Kidney (tissue), 22 donors: ENCODE measurements at places on chromosomes 1 and 21. TPM values are rescaled to one million over a fixed set of nuclear protein-coding genes. Genes with fewer than 3 reads are reported as not detected.

The SHCBP1L gene
- not detected for total RNA-seq

The GSTM5 gene
- 4.2 TPM for total RNA-seq

The AK5 gene
- total RNA-seq: 1.7 TPM

The MCM3AP gene
- total RNA-seq: 101 TPM

The C4BPA gene
- 45.7 TPM for total RNA-seq

The NFIA gene
- 87.5 TPM for total RNA-seq

The SPRR1B gene
- total RNA-seq: not detected

The USF1 gene
- 56.1 TPM for total RNA-seq

The LIPI gene
- not detected for total RNA-seq

The LCE1B gene
- not detected for total RNA-seq

DNA sequence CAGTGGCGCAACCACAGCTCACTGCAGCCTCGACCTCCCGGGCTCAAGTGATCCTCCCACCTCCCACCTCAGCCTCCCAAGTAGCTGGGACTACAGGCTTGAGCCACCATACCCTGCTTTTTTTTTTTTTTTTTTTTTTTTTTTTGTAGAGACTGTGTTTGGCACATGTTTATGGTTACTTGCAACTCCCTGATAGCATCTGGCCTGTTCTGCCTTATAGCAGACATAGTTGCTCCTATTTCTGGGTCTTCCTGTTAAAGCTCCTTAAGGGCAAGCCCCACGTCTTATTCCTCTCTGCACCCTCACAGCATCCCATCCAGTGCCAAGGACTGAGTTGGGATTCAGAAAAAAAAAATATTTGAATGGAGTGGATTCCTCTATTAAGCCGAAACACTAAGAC lies 17.1 kb upstream of the CNR2 start:
- no peak for DNase-seq

DNA sequence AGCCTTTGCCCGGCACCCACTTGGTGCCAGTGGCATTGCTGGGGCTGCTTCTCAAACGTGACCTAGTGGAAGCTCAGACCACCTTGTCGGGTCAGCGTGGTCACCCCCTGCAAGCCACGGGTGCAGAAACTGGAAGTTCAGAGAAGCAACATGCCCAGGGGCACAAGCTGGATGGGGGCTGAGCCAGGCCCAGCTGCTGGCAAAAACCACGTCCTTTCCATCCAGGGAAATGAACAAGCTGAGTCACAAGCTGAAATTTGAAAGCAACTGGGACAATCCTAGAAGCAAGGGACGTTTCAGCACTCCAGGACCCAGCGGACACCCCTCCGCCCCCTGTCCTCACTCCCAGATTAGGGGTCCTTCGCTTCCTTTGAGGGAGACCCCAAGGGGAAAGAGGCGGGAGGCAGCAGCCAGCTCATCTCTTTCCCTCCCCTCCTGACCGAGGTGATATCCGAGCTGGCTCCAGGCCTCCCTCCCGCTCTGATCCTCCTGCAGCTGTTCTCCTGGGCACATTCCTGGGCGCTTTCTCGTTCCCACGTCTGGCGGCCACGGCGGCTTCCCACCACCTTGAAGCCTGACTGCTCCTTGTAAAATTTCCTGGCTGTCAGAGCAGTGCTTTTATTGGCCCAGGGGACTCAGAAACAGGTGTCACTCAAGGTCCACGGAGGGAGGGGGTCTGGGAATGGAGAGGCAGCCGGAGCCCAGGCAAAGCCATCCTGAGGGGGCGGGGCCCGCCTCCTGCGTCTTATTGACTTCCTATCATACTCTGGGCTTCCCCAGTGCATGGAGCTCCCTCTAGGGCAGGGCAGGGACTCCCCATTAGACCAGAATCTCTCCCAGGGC lies 62.8 kb downstream of the PAX7 start:
- peak; percentile 58 for DNase-seq

- DNase-seq: no peak
These were observed 59.6 kb downstream of the RPS6KC1 start for GRCh38 chr1:213110349-213111300.

DNA sequence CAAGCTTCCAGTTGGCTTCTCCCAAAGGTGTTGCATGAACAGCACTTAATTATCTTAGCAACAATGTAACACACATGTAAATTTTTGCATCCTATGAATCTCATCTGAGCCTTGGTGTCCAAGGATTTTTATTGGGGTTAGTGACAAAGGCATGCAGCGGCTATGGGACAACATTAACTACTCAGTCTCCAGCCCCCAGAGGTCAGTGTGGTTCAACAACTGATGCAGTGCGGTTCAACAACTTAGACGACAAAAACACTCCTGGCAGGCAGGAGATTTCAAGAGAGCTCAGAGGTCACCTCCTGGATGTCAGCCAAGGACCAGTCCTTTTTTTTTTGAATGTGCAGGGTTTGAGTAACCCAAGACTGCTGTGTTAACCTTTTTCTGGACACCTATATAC lies 77.5 kb upstream of the HMCN1 start:
- DNase-seq: no peak

DNA sequence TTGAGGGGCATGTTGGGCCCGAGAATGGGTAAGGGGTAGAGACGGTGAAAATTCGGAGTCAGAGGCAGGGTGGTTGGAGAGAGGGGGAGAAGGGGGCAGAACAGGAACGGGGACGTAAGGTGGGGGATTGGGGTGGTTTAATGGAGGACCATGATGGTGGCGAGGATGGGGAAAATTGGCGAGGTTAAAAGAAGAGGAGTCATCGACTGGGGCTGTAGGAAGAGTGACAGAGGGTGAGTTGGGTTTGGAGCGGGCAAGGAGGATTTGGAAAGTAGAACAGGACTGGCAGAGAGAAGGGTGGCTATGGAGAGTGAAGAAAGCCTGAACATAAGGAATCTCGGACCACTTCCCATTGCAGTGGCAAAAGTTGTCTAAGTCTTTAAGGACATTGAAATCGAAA lies 10.8 kb upstream of the ZBTB48 start:
- no peak for DNase-seq

DNA sequence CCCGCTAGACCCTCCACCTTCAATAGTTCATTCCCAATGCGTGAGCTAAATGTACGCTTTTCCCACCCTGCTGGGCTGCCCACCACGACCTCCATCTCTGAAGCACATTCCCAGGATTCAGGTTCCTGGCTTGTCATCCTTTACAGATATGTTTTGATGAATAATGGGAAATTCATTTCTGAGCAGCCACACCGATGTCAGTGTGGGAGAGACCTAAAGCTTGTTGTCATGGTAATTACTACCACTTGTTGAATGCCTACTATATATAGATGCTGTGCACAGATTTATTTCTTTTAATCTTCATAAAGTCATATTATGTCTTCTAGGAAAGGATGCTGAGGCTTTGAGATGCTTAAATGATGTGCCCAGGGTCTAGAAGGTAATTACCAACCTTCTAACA lies 8.0 kb downstream of the RCSD1 start:
- DNase-seq: no peak

DNA sequence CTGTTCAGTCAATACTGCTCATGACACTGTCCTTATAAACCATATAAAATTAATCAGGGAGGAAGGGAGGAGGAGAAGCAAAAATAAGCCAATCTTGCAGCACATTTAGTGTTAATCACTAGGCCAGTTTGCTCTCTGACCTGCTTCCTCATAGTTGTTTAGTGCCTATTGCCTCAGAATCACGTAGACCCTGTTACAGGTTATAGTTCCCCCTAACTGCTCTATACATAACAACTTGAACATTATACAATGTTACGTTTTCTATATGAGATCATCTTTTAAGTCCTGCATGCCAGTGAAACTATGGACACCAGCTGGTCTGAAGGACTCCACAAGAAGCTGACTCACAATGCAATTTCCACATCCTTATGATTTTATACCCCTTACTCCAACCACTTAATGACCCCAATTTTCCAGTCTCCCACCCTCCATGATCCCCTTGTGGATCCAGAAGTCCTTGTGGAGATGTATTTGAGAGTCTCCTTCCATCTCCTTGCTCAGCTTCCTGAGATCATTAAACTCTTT lies 34.9 kb upstream of the TACSTD2 start:
- DNase-seq: no peak

DNA sequence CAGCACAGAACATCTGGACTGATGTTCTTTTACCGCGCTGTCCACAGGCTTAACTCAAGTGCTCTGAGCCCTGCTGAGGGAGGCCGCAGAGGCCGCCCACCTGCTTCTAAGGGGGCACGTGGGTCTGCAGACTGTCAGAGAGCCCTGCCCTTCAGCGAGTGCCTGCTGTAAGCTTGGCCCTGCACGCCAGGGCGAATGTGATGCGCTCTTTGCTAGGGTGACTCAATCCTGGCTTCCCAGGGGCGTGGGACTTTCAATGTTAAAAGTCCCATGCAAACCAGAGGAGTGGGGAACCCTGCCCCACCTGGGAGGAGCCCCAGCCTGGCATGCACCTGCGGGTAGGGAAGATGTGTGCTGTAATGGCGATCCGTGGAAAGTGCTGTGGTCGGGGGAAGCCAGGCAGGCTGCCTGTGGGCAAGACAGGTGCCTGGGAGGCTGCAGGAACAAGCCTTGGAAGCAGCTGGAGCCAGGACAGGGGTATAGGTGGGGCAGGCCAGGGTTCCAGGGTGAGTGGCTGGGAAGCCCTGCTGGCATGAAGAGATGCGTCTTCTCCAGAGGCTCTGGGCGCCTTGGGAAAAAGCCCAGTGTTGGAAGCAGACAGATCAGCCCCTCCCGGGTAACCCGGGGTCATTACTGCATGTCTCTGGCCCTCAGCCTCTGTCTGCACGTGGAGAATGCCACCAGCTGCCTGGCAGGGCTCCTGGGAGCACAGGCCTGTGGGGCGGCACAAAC lies 594 bp upstream of the PANK4 start:
- no peak for DNase-seq

GRCh38 chr1:204756349-204756748 lies 70.8 kb upstream of the LRRN2 start:
- DNase-seq: no peak

DNA sequence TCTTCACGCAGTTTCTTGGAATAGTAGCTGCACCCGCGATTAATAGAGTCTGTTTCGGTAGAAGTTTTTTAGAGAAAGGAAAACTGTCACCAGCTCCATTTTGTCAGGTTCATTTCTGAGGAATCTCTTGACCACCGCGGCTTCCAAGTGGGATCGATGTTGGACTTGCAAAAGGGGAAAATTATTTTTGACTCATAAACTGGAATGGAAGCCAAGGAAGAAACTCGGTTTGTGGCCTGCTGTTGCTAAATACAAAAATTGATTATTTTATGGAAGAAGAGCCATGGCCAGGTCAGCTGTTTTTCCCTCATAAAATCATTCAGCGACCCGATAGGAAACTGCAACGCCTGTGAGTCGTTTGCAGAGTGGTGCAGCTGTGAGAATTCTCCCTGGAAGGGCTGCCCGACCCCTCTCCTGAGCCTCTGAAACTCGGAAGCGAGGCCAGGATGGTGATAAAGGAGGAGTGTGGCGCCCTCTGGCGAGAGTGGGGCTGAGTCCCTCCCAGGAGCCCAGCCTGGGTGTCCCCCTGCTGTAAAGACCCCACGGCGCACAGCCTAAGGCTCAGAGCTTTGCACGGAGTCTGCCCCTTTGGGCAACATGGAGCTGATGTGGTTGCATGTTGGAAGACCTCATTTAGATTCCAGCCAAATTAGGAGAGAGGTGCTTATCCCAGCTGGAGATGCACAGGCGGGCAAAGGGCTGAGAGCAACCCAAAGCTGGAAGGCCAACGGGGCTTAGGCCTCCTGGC lies 83.6 kb upstream of the SLC25A33 start:
- peak; percentile 78 for DNase-seq

DNA sequence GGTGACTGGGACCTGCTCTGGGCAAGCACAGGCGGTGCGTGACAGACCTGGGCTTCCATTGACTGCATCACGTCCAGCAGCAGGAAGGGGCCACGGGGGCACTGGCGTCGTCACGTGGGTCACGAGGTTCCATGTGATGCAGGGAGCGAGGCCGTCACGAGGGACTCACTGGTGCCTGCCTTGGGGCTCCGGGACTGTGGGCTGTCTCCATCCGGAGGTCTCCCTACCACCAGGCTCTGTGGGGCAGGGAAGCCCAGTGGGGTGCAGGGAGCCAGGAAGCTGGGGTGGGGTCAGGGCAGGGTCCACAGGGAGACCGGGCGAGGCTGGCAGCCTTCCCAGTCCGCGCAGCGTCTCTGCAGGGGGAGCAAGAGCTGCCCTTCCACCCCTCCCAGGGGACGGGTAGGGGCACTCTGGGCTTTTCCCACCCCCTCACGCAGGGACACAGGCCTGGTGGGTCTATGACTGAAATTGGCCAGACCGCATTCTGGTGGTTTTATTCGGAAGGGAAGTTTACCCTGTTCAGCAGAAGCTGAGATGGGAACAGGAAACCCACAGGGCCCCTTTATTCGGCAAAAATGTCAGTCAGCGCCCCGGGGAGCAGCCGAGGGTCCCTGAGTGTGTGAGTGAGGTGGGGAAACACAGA lies 416 bp upstream of the TNFRSF14 start:
- DNase-seq: peak; percentile 97

DNA sequence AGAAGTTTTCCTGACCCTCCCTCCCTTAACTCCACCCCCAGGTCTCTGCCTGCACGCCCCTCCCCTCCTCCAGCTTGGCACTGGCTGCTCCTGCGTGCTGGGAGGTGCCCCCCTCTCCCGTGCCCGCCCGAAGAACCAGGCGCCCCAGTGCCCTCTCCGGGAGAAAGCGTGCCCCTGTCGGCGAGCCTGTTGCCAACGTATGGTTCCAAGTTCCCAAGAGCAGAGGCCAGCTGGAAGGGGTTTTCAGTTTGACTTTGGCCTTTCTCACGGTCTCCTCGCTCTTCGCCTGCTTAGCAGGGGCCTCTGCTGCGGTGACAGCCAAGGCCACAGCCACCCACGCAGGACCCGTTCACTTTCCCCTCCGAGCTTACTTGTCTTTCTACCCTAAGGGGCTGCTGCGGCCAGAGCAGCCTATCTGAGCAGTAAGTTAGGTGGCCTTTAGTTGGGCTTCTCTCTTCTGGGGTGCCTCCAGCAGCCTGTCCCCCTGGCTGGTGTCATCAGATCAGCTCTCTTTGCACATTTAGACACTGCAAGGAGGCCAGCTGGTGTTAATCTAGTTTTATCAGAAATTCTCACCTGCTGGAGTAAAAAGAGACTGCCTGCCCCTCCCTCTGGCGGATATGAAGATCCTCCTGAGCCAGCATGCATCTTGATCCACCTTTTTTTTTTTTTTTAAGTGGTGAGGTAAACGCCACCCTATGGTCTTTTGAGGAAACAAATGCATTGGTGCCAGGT lies 1.5 kb downstream of the STUM start:
- peak; percentile 73 for DNase-seq

- no peak for DNase-seq
These were observed 1.6 kb downstream of the ACAP3 start for GRCh38 chr1:1306070-1306660.
